ENCODE measurements at places on chromosomes 5 and 9. TPM values are rescaled to one million over a fixed set of nuclear protein-coding genes. Genes with fewer than 3 reads are reported as not detected.

Gene IRF1
- total RNA-seq, result 68.0 TPM

Gene DOCK8
- total RNA-seq, result 100 TPM

Gene ELOVL7
- 0.95 TPM for total RNA-seq

Gene UBE2B
- 53.8 TPM for total RNA-seq

DNA sequence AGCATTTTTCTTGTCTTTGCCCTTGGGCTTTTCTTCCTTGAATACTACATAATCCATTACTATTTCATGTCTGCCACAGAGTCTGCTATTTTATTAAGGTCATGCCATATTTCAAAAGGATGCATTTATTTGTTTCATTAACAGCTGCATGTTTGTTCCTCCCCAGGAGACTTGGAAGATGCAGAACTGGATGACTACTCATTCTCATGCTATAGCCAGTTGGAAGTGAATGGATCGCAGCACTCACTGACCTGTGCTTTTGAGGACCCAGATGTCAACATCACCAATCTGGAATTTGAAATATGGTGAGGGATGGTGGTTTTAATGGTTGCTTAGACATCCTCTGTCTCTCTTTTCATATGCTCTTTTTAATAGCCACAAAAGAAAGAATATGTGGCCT is 4.0 kb downstream of the IL7R start:
- peaks cover 7% of the 10 kb centered on the region for H3K4me1 ChIP-seq
- H3K27me3 ChIP-seq, result no peaks in the 10 kb centered on the region
- DNase-seq, result no peak
- no peak overlapping the region for H3K4me3 ChIP-seq
- H3K27ac ChIP-seq, result no peak overlapping the region
- no peaks in the 10 kb centered on the region for H3K36me3 ChIP-seq

GRCh38 chr5:172733131-172733973 is 37.6 kb downstream of the DUSP1 start:
- no peak overlapping the region for H3K4me3 ChIP-seq
- no peak overlapping the region for H3K27ac ChIP-seq
- peaks cover 2% of the 10 kb centered on the region for H3K27me3 ChIP-seq

DNA sequence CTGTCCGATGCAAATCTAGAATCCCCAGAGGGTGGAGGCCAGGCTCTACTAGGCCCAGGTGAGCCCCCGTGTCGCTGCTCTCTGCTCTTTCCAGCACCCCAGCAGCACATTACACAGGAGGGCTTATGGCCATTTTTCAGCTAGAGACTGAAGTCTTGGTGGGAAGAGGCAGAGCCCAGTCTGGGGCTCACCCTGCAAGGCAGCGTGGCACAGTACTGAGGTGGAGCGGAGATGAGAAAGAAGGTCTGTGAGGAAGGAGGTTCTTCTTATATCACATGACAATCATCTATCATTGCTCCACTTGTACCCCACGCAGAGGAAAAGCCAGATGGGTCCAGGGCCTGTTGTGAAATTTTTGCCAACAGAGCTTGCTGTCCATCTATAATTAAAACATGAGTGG is 10.0 kb upstream of the KIF12 start:
- no peak overlapping the region for H3K27ac ChIP-seq
- no peak overlapping the region for H3K4me3 ChIP-seq
- no peaks in the 10 kb centered on the region for H3K27me3 ChIP-seq
- no peaks in the 10 kb centered on the region for H3K36me3 ChIP-seq

GRCh38 chr5:111183064-111183463 is 41.1 kb upstream of the CAMK4 start:
- H3K36me3 ChIP-seq, result no peaks in the 10 kb centered on the region
- no peaks in the 10 kb centered on the region for H3K4me1 ChIP-seq

DNA sequence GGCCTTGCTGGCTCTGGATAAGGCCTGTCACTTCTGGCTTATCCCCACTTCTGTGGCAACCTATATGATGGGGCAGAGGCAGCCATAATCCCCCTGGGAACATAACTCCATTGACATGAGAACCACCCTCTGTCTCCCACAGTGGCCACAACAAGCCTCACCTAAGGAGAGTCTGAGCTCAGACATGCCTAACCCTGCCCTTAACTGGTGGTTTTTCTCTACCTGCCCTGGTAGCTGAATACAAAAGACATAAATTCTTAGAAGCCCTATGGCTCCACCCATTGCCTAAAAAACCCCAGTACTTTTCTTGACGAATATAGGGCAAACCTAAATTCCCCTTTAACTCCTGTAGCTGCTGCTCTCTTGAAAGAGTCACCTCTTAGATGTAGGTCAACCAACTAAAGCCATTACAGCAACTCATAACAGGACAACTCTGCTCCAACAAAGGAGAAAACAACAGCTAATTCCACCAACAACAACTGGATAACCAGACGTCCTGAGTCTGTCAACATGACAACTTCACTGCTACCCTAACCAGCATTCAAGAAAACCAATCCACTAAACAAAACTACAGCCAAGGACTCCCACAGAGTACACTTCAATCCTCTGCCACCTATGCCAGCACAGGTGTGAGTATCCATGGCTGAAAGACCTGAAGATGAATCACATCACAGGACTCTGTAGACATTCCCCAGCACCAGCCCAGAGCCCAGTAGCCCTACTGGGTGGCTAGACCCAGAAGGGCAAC is 427.7 kb downstream of the PRELID2 start:
- no peaks in the 10 kb centered on the region for H3K36me3 ChIP-seq
- no peaks in the 10 kb centered on the region for H3K27me3 ChIP-seq
- H3K27ac ChIP-seq, result peak overlapping the region; percentile 9
- no peaks in the 10 kb centered on the region for H3K4me1 ChIP-seq
- H3K4me3 ChIP-seq, result no peak overlapping the region

DNA sequence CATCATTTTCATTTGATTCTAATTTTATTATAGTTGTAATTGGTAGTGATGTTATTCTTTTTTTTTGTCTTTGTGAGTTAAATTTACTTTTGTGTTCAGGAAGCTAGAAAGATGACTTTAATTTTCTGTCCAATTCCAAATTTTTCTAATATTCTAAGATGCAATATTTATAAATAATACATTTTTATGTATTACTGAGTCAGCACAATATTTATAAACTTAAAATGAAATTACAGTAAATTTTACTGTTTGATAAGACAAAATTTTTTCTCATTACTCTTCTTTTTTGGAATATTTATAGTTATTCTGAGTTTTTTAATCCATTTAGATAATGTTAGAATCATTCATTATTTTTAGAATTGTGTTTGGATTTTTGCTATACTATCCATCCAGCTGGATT is 1637.9 kb upstream of the ACO1 start:
- H3K36me3 ChIP-seq, result no peaks in the 10 kb centered on the region
- no peak overlapping the region for H3K4me3 ChIP-seq
- no peaks in the 10 kb centered on the region for H3K4me1 ChIP-seq
- no peak for DNase-seq
- no peaks in the 10 kb centered on the region for H3K27me3 ChIP-seq

- DNase-seq, result no peak
- H3K27ac ChIP-seq, result no peak overlapping the region
- no peaks in the 10 kb centered on the region for H3K36me3 ChIP-seq
- H3K27me3 ChIP-seq, result no peaks in the 10 kb centered on the region
- no peak overlapping the region for H3K4me3 ChIP-seq
- H3K4me1 ChIP-seq, result no peaks in the 10 kb centered on the region
Measured at GRCh38 chr9:131840220-131840619, 100.3 kb upstream of the RAPGEF1 start.

- H3K4me1 ChIP-seq, result peaks cover 7% of the 10 kb centered on the region
- H3K27me3 ChIP-seq, result no peaks in the 10 kb centered on the region
- H3K36me3 ChIP-seq, result no peaks in the 10 kb centered on the region
- H3K4me3 ChIP-seq, result no peak overlapping the region
- H3K27ac ChIP-seq, result no peak overlapping the region
Measured at GRCh38 chr9:114446672-114447450, 58.4 kb downstream of the WHRN start.

GRCh38 chr5:136058039-136058971 is 29.5 kb downstream of the TGFBI start:
- no peak for DNase-seq
- H3K4me1 ChIP-seq, result no peaks in the 10 kb centered on the region
- no peak overlapping the region for H3K27ac ChIP-seq
- H3K4me3 ChIP-seq, result no peak overlapping the region
- no peaks in the 10 kb centered on the region for H3K27me3 ChIP-seq

- peaks cover 2% of the 10 kb centered on the region for H3K27me3 ChIP-seq
- no peak overlapping the region for H3K4me3 ChIP-seq
- no peaks in the 10 kb centered on the region for H3K4me1 ChIP-seq
- no peaks in the 10 kb centered on the region for H3K36me3 ChIP-seq
- no peak overlapping the region for H3K27ac ChIP-seq
Measured at GRCh38 chr9:7394002-7394774, 405.4 kb downstream of the DMAC1 start.

- no peak for DNase-seq
- no peak overlapping the region for H3K27ac ChIP-seq
- no peaks in the 10 kb centered on the region for H3K4me1 ChIP-seq
- H3K36me3 ChIP-seq, result no peaks in the 10 kb centered on the region
- H3K27me3 ChIP-seq, result no peaks in the 10 kb centered on the region
- H3K4me3 ChIP-seq, result no peak overlapping the region
Measured at GRCh38 chr9:94761481-94761880, 35.0 kb downstream of the AOPEP start.

DNA sequence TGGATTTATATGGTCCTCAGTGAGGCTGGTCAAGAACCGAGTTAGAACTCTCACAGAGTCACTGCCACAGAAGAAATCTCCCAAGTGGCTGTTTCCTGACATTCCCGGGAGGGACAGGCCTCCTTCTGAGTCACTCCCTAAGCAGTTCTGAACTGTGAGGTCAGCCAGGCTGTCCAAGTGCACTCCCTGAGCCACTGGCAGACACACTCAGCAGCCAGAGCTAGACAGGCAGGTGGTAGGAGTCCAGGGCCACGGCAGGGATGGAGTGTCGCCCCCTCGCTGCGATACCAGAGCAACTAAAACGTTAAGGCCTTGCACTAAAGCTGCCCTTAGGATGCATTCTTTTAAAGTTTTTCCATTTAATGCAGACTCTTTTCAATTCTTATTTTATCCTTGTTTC is 3.4 kb downstream of the IL4 start:
- no peak overlapping the region for H3K4me3 ChIP-seq
- no peaks in the 10 kb centered on the region for H3K27me3 ChIP-seq
- H3K36me3 ChIP-seq, result no peaks in the 10 kb centered on the region
- H3K27ac ChIP-seq, result no peak overlapping the region
